ENCODE measurements at places on chromosomes 5 and 9. TPM values are rescaled to one million over a fixed set of nuclear protein-coding genes. Genes with fewer than 3 reads are reported as not detected.

SURF4 gene
- 129 TPM for total RNA-seq

DNA sequence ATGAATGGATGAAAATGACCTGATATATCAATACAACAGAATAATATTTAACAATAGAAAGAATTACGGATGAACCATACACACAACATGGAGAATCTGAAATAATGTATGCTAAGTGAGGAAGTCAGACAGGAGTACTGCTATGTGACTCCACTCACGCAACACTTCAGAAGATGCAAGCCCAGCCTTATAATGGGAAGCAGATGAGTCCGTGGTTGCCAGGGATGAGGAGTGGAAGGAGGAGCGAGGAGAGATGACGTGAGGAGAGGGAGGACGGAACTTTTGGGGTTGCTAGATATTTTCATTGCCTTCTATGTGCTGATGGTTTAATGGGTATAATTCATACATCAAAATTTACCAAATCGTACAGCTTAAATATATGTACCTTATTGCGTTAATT, 55.4 kb upstream of the ERCC6L2 start:
- no peak overlapping the region for H3K27ac ChIP-seq
- H3K36me3 ChIP-seq, result no peaks in the 10 kb centered on the region
- H3K27me3 ChIP-seq, result no peaks in the 10 kb centered on the region
- no peak overlapping the region for H3K4me3 ChIP-seq

DNA sequence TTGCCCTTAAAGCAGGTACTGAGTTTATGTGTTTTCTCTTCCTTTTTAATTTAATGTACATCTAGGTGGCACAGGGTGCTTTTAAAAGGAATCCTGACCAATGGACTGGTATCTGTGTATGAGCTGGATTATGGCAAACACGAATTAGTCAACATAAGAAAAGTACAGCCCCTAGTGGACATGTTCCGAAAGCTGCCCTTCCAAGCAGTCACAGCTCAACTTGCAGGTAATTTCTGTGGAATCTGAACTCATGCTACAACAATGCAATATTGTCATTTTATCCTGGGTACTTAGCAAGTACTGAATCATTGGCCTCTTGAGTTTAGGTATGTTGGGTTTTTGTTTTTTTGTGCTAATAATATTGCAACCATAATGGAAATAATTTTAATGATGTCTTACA, 14.4 kb upstream of the TMOD1 start:
- no peaks in the 10 kb centered on the region for H3K27me3 ChIP-seq
- H3K4me1 ChIP-seq, result no peaks in the 10 kb centered on the region
- no peak overlapping the region for H3K27ac ChIP-seq
- no peak overlapping the region for H3K4me3 ChIP-seq

CNOT6 gene
- 57.1 TPM for total RNA-seq

- DNase-seq, result no peak
- H3K36me3 ChIP-seq, result no peaks in the 10 kb centered on the region
- H3K27me3 ChIP-seq, result no peaks in the 10 kb centered on the region
- H3K27ac ChIP-seq, result peak overlapping the region; percentile 23
- no peak overlapping the region for H3K4me3 ChIP-seq
- H3K4me1 ChIP-seq, result peaks cover 17% of the 10 kb centered on the region
Observed at GRCh38 chr5:148939676-148940075, 113.3 kb downstream of the ADRB2 start.

DNA sequence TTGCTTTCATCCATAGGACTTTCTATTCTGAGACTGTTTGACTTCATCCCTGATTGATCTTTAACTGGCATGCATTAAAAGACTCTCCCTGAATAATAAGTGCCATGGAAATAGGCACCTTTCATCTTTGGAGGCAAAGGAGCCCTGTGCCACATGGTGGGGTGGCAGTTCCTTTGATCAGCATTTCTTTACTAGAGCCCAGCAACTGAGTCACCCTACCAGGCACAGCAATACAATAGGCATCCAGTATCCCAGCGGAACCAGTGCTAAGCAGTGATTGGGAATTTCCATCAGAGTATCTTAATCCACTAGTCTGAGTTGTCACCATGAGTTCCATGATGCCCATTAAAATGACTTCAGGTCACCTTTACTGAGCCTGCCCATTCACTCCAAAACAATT, 476.1 kb upstream of the MPDZ start:
- no peaks in the 10 kb centered on the region for H3K36me3 ChIP-seq
- no peaks in the 10 kb centered on the region for H3K4me1 ChIP-seq
- no peak overlapping the region for H3K27ac ChIP-seq
- no peak overlapping the region for H3K4me3 ChIP-seq

GRCh38 chr9:137402746-137403145, 20.2 kb downstream of the EXD3 start:
- no peak for DNase-seq
- H3K27me3 ChIP-seq, result no peaks in the 10 kb centered on the region
- no peak overlapping the region for H3K4me3 ChIP-seq
- H3K36me3 ChIP-seq, result peaks cover 20% of the 10 kb centered on the region
- no peak overlapping the region for H3K27ac ChIP-seq
- H3K4me1 ChIP-seq, result peaks cover 8% of the 10 kb centered on the region

CDC14B gene
- total RNA-seq, result 29.8 TPM

NOTCH1 gene
- total RNA-seq, result 11.7 TPM

DNA sequence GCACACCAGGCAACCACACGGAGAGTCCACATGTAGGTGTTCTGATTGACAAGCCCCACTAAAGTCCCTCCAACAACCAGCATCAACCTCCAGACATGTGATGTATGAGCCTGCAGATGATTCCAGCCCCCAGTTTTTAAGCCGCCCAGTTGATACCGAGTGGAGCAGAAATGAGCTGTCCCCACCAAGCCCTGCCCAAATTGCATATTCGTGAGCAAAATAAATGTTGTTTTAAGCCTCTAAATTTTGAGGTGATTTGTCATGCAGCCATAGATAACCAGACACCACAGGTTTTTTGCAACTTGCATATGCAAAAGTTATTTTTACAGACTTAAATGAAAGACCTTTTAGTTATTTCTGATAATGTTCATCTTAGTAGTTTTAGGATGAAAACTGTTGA, 187.7 kb downstream of the PIK3R1 start:
- H3K27me3 ChIP-seq, result no peaks in the 10 kb centered on the region
- H3K4me3 ChIP-seq, result no peak overlapping the region
- H3K27ac ChIP-seq, result no peak overlapping the region
- no peaks in the 10 kb centered on the region for H3K36me3 ChIP-seq

DNA sequence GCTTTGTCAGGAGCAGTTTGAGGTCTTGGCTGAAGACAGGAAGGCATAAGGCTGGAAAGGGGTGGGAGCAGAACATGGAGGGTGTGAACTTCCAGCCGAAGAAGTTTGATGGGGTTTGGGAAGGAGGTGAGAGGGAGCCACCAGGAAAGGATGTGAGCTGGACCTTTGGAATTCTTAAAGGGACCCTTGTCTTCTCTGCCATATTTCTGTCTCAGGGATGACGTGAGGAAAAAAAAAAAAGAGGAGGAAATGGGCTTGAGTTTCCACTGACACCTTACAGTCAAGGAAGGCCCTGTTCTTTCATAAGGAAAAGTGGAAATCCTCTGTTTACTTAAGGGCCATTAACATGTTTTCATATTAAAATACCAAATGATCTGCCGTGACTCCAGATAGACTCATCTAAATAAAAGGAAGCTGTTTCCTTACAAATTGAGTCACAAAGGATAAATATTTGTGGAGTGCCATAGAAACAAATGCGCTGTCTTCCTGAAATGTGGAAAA, 132.1 kb downstream of the PALM2AKAP2 start:
- no peaks in the 10 kb centered on the region for H3K27me3 ChIP-seq
- H3K27ac ChIP-seq, result no peak overlapping the region
- no peaks in the 10 kb centered on the region for H3K36me3 ChIP-seq
- H3K4me1 ChIP-seq, result no peaks in the 10 kb centered on the region
- DNase-seq, result no peak
- H3K4me3 ChIP-seq, result no peak overlapping the region

- no peak for DNase-seq
- H3K27me3 ChIP-seq, result no peaks in the 10 kb centered on the region
- no peak overlapping the region for H3K4me3 ChIP-seq
- H3K27ac ChIP-seq, result no peak overlapping the region
Observed at GRCh38 chr9:128600099-128600498, 47.7 kb downstream of the SPTAN1 start.

CCDC171 gene
- total RNA-seq, result 2.1 TPM

GDNF gene
- not detected for total RNA-seq

- no peak for DNase-seq
- no peaks in the 10 kb centered on the region for H3K4me1 ChIP-seq
- no peak overlapping the region for H3K27ac ChIP-seq
- peaks cover 7% of the 10 kb centered on the region for H3K36me3 ChIP-seq
Observed at GRCh38 chr5:135839566-135839965, 5.1 kb downstream of the SLC25A48 start.

LRRC19 gene
- 0.21 TPM for total RNA-seq

DNA sequence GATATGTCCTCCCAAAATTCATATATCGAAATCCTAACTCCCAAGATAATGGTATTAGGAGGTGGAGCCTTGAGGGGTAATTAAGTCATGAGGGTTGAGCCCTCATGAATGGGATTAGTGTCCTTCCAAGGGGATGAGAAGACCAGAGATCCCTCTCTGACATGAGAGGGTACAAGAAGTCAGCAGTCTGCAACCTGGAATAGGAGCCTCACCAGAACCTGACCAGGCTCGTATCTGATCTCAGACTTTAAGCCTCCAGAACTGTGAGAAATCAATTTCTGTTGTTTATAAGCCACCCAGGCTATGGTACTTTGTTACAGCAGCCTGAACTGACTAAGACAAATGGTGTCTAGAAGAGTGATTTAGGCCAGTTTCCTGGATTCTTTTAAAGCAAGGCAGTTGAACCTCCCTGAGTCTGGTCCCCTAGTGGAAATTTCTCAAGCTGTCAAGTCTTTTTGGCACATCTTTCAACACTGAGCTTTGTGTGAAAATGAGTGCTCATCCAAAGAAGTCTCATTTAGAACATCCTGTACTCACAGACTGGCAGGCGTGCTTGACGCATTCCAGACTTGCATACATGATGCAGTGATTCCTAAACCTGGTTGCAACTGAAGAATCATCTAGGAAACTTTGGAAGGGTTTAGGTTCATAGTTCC, 254.8 kb upstream of the PPP1R2B start:
- H3K4me1 ChIP-seq, result no peaks in the 10 kb centered on the region
- no peaks in the 10 kb centered on the region for H3K36me3 ChIP-seq
- no peak for DNase-seq
- H3K27ac ChIP-seq, result no peak overlapping the region
- H3K4me3 ChIP-seq, result no peak overlapping the region

Data from Calu3 (cell line).